ENCODE measurements at places on chromosomes 4 and X.
A peak's percentile ranks its signal among the peaks of the same experiment; 100 is the strongest.

GRCh38 chr4:74056114-74056857 lies 17.8 kb upstream of the CXCL3 start:
- no peak for DNase-seq

GRCh38 chr4:37601531-37601930 lies 84.6 kb downstream of the RELL1 start:
- DNase-seq, result no peak

GRCh38 chr4:81256059-81256970 lies 41.3 kb upstream of the PRKG2 start:
- no peak for DNase-seq

GRCh38 chrX:101595739-101596419 lies 21.9 kb downstream of the ARMCX6 start:
- peak; percentile 24 for DNase-seq

GRCh38 chrX:46967547-46967946 lies 55.3 kb downstream of the JADE3 start:
- DNase-seq, result no peak

DNA sequence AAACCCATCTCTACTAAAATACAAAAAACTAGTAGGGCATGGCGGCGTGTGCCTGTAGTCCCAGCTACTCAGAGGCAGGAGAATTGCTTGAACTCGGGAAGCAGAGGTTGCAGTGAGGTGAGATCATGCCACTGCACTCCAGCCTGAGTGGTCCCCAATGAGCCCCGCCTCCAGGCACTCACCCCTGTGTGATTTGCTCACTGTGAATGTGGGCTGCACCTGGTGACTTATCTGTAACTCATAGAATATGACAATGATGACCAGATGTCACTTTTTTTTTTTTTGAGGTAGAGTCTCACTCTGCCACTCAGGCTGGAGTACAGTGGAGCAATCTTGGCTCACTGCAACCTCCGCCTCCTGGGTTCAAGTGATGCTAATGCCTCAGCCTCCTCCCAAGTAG lies 49.0 kb upstream of the HOPX start:
- no peak for DNase-seq

DNA sequence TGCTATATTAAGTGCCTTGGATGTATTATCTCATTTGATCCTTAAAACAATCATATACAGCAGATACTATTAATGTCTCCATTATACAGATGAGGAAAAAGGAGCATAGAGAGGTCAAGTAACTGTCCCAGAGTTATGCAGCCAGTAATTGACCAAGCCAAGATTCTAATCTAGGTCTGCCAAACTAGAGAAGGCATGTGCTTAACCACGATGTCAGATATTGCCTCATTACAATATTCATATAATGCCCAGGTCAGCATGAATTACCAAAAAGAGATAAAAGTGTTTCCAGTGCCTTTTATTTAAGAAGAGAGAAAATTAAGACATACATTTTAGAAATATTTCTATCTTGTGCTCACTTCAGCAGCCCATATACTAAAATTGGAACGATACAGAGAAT lies 7.1 kb downstream of the ARHGEF6 start:
- no peak for DNase-seq
